ENCODE measurements at places on chromosomes 13 and 19. TPM values are rescaled to one million over a fixed set of nuclear protein-coding genes. Genes with fewer than 3 reads are reported as not detected.

- H3K27me3 ChIP-seq, result no peaks in the 10 kb centered on the region
- H3K4me1 ChIP-seq, result peaks cover 15% of the 10 kb centered on the region
- H3K4me3 ChIP-seq, result no peak overlapping the region
These were observed 14.4 kb downstream of the PAK4 start for GRCh38 chr19:39139971-39140453.

Gene OR7C2
- not detected for total RNA-seq

Gene GNA15
- 2.8 TPM for total RNA-seq

Gene ATP12A
- total RNA-seq, result not detected

GRCh38 chr13:25231517-25231916 is 55.8 kb downstream of the MTMR6 start:
- no peak overlapping the region for H3K4me3 ChIP-seq
- H3K36me3 ChIP-seq, result no peaks in the 10 kb centered on the region
- H3K27me3 ChIP-seq, result no peaks in the 10 kb centered on the region
- H3K4me1 ChIP-seq, result no peaks in the 10 kb centered on the region
- H3K27ac ChIP-seq, result no peak overlapping the region

DNA sequence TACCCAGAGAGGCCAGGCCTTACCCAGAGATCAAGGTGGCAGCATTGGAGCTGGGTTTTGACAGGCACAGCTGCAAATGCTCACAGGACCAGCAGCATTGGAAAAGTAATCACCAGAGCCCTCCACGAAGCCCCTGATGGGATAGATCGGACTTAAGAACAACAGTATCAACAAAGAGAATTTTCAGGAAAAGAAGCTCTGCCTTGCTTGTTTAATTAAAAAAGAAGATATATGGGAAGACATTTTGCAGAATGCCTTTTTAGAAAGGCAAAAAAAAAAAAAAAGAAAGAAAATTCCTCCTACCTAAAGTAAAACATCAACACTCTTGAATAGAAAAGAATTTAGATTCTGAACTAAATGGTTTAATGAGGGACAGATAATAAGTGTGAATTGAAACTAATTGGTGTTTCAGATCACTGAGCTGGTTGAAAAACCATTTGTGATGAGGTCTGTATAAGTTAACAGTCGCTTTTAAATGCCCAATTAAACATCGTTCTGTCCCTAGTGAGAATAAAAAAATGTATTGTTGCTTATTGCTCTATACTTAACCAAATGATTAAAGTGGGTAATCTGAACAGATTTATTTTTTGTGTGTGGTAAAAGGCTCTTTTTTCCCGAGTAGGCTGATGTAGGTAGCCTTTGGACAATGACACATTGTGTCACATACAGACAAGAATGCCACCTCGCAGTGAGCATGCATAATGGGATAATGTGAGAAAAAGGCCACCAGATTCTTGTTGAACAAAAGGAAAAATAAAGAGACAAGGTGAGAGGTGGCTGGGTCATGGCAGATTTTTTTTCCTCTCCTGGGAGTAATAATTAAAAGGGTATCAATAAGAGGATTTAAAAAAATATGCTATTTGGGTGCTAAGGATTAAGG is 93.0 kb upstream of the ARGLU1 start:
- H3K4me1 ChIP-seq, result no peaks in the 10 kb centered on the region
- H3K36me3 ChIP-seq, result no peaks in the 10 kb centered on the region
- H3K4me3 ChIP-seq, result no peak overlapping the region
- no peak for DNase-seq
- no peak overlapping the region for H3K27ac ChIP-seq
- H3K27me3 ChIP-seq, result no peaks in the 10 kb centered on the region

GRCh38 chr13:44668688-44669087 is 92.6 kb upstream of the TSC22D1 start:
- no peaks in the 10 kb centered on the region for H3K36me3 ChIP-seq
- H3K27ac ChIP-seq, result no peak overlapping the region
- H3K4me1 ChIP-seq, result no peaks in the 10 kb centered on the region

DNA sequence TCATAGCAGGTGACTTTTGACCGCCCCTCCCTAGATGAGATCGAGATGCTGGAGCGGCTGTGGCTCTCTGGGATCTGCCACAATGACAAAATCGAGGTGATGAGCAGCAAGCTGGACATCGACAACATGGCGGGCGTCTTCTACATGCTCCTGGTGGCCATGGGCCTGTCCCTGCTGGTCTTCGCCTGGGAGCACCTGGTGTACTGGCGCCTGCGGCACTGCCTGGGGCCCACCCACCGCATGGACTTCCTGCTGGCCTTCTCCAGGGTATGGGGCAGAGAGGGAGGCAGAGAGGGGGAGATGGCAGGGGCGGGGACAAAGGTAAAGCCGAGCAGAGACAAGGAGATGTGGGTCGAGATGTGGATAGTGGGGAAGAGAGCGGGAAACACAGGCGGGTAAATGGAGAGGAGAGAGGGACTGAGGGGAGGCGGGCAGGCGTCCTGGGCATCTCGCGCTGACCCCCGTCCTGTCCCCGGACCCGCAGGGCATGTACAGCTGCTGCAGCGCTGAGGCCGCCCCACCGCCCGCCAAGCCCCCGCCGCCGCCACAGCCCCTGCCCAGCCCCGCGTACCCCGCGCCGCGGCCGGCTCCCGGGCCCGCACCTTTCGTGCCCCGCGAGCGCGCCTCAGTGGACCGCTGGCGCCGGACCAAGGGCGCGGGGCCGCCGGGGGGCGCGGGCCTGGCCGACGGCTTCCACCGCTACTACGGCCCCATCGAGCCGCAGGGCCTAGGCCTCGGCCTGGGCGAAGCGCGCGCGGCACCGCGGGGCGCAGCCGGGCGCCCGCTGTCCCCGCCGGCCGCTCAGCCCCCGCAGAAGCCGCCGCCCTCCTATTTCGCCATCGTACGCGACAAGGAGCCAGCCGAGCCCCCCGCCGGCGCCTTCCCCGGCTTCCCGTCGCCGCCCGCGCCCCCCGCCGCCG is 3.4 kb upstream of the GRWD1 start:
- no peak overlapping the region for H3K4me3 ChIP-seq
- no peak overlapping the region for H3K27ac ChIP-seq
- peak; percentile 33 for DNase-seq
- H3K27me3 ChIP-seq, result no peaks in the 10 kb centered on the region
- H3K36me3 ChIP-seq, result no peaks in the 10 kb centered on the region

DNA sequence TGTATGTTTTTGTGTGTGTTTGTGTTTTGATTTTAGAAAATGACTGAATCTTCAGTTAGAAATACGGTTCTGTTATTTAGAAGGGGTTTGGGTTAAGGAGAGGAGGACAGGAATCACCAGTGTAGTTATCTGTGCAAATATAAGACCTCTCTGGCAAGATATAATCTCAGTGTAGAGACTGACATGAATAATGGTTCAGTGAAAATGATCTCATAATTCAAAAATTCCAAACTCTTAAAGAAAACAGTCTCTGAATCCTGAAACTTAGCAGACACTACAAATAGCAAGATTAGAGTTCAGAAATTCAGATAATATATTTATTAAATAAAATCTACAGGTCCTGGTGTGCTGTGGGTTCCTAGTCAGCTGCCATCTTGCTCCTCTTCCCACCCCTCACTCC is 73.5 kb downstream of the PDS5B start:
- H3K4me3 ChIP-seq, result no peak overlapping the region
- no peak for DNase-seq
- no peak overlapping the region for H3K27ac ChIP-seq
- no peaks in the 10 kb centered on the region for H3K4me1 ChIP-seq
- no peaks in the 10 kb centered on the region for H3K36me3 ChIP-seq
- no peaks in the 10 kb centered on the region for H3K27me3 ChIP-seq

Gene APLP1
- total RNA-seq, result 56.8 TPM

GRCh38 chr19:12230751-12231733 is 63.6 kb downstream of the ZNF44 start:
- H3K27me3 ChIP-seq, result no peaks in the 10 kb centered on the region
- no peaks in the 10 kb centered on the region for H3K36me3 ChIP-seq
- H3K27ac ChIP-seq, result no peak overlapping the region
